Hematopoietic multipotent progenitor cell treated with erythropoietin and hydrocortisone succinate and interleukin-3 and kit ligand, for 6 days (in vitro differentiated cells): ENCODE measurements at places on chromosomes 7 and 10.
A peak's percentile ranks its signal among the peaks of the same experiment; 100 is the strongest.

- no peak for DNase-seq
Observed at GRCh38 chr7:135716677-135717238, 11.2 kb downstream of the SLC13A4 start.

- DNase-seq: no peak
Observed at GRCh38 chr7:137909042-137909441, 62.3 kb upstream of the DGKI start.

- no peak for DNase-seq
Observed at GRCh38 chr10:95414844-95415485, 124.2 kb upstream of the PDLIM1 start.

- no peak for DNase-seq
Observed at GRCh38 chr10:100485801-100486495, 23.1 kb downstream of the WNT8B start.

GRCh38 chr10:44862924-44863323 is 48.2 kb upstream of the TMEM72 start:
- no peak for DNase-seq

DNA sequence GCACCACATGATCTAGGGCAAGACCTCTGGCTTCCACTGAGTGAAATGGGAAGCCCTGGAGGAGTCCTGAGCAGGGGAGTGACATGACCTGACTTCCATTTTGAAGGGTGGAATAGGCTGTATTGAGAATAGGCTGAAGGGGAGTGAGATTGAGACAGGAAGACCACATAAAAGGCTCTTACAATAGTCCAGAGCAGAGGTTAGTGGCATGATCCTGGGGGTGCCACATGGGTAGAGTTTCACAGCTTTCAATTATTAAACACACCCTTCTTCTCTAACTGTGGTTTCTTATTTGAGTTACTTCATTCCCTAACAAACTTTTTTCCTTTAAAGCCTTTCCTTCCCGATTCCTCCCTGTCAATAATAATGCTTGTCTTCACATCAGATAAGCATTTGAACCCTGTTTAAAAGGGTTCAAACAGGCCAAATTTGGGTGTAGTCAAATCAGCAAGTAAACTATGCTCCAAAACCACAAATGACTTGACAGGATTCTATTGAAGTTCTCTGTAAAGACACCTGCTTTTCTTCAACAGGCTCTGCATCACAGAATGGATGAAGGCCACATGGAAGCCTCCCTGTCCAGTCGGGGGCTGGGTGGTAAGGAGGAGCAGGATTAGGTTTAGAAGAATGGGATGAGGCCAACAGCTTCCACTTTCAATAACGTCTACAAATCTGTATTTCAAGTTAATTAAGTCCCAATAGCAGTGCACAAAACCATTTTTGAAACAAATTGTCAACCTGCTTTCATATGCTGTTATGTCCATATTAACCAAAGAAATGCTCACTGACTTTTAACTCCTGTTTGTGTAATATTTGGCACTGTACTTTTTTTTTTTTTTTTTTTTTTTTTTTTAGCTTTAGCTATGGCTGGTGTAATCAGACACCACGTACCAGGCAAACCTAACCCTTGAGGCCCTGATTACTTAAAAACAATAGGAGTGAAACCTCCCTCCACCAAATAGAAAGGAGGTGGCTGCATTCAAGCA is 131.9 kb downstream of the NRCAM start:
- DNase-seq: no peak

- DNase-seq: peak; percentile 48
Observed at GRCh38 chr10:61744469-61744868, 81.7 kb downstream of the CABCOCO1 start.

GRCh38 chr7:15306296-15306695 is 255.5 kb downstream of the AGMO start:
- no peak for DNase-seq

- DNase-seq: no peak
Observed at GRCh38 chr10:79299397-79300241, 47.6 kb upstream of the PPIF start.

DNA sequence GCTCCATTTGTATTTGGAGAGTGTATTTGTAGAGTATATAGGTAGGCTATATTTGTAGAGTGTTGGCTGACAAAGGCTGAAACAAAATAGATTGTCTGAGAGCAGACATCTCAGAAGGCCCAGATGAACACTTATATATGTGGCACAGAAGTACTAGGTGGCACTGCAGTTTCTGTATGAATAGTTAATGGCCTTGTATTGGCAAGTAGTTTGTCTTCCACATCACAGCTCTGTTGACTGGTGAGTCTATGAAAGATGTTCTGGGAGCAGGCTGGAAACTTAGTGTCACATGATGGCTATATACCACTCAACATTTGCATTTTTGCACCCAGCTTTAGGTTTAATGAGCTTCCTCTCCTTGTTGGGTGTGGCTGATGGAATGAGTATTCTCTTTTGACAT is 51.9 kb downstream of the CCNY start:
- no peak for DNase-seq

GRCh38 chr7:64602518-64602917 is 39.6 kb upstream of the ZNF680 start:
- DNase-seq: no peak

DNA sequence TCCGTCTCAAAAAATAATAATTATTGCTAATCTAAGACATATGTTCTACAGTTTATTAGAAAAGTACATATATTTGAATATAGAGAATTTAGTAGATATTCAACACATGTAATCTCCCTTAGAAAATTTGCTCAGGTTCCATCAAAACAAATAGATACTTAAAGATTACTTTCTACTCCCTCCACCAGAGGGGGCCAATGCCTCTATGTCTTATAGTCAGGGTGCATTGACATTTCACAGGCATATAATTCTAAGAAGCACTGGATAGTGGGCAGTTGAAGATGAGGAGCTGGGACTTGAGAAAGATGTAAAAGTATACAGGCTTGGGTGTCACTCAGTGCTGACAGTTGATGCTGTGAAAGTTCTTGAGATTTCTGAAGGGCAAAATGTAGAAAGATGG is 301.6 kb upstream of the HPS1 start:
- DNase-seq: peak; percentile 84

DNA sequence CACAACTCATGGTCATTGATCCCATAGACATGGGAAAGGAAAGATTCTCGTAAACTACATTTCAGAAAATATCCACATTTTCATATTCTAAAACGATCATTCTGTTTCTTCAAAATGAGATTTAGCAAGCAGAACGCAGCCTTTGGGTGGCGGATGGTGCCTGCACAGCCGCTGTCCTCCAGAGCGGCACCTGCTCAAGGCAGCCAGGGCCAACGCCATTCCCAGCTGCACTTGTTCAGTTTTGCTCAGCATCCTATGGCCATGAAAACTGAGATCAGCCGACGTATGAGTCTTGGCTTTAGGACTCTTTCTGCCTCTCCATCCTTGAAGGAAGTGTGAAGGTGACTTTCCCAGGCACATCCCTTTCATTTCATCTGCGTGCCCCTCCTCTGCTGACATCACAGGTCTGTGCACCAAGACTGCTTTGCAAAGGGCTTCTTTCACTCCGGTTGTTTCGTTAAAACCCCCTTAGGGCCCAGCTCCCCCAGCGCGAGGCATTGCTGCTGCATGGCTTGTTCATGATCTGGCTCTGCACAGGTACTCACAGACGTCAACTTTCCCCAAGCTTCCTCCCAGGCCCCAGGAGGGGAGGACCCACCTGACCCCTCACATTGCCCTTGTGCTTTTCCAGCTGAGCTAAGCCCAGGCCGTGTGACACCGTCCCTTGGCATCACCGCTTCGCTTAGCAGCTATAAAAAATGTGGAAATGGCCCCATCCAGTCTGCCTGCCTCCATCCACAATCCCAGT is 37.2 kb downstream of the TCERG1L start:
- DNase-seq: no peak

- no peak for DNase-seq
Observed at GRCh38 chr7:2151237-2151636, 81.5 kb downstream of the MAD1L1 start.

GRCh38 chr7:12911053-12911452 is 223.6 kb downstream of the ARL4A start:
- no peak for DNase-seq

DNA sequence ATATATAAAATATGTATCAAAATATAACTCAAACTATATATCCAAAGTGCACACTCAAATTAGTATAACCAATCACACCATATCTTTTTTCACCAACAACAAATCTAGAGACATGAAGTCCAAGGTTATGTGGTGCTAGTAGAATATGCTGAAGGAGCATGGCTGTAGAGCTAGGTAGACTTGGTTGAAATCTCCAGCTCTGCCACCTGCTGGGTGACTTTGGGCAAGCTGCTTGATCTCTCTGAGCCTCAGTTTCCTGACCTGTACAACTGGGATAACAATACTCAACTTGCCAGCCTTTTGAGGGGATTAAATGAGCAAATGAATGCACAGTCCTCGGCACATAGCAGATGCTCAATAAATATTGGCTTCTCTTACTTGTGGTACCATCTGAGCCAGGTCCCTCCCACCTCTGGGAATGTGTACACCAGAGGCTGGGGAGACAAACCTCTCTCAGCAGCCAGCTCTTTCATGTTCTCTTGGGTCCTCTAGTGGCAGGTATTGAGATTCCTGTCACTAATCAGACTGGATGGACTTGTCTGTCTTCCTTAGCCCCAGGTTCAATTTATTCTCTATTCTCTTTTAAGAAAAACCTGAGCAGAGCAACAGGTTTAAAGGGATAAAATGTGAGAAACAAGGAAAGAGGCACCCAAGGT is 94.3 kb upstream of the PDE1C start:
- DNase-seq: peak; percentile 15

- peak; percentile 46 for DNase-seq
Observed at GRCh38 chr10:92011560-92012214, 88.1 kb downstream of the BTAF1 start.

DNA sequence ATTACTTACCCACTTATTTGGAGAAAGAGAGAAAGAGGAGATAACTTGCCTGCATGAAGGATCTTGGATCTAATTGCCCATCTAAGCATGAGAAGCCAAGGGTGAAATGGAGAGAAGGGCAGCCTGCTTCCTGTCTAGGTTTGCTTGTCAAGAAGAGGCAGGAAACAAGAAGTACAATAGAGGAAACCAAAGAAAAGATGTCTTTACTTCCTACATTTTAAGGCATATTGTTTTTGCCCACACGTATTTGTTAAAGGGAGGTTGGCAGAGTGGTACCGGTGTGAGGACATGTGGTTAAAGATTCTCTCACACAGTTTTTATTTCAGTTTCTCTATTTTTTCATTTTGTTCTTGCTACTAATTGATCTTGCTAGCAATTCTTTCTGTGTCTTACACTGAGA is 6.0 kb upstream of the TAS2R38 start:
- peak; percentile 19 for DNase-seq

- DNase-seq: no peak
Observed at GRCh38 chr7:116836911-116837310, 25.5 kb upstream of the CAPZA2 start.

GRCh38 chr10:43263551-43264343 is 3.1 kb downstream of the RASGEF1A start:
- DNase-seq: peak; percentile 28

DNA sequence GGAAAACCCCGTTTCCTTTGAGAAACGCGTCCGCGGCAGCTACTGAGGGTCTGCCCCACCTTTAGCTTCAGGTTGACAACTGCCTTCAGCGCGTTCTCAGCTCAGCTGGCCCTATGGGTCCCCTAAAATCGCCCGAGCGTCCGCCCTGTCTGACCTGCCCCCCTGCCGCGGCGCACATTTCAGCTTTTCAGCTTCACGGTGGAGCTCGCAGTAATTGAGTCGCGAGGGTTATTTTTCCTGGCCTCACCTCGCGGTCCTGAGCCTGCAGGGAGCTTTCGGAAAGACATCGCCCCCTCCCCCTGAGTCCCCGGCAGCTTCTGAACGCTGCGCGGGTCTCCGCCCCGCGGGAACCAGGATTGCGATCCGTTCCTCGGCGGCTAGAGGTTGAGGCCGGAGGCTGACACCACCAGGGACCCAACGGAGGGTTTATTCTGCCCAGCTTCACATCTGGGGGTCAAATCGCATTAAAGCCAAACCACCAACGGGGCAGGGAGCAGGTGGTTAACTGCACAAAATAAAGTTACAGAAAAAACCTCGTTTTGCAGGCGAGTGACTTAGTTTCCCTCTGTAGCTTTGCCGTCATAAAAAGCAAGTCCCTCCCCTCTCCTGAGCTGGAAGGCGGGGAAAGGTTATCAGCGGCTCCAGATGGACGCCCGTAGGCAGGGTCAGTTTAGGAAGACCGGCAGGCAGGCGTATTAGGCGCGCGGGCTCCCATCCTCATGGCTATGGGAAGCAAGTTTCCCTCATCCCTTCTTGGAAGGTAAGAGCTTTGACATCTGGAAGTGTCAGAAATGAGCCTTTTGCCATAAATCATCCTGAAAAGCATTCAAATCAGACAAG is 11.0 kb downstream of the TWIST1 start:
- DNase-seq: no peak

DNA sequence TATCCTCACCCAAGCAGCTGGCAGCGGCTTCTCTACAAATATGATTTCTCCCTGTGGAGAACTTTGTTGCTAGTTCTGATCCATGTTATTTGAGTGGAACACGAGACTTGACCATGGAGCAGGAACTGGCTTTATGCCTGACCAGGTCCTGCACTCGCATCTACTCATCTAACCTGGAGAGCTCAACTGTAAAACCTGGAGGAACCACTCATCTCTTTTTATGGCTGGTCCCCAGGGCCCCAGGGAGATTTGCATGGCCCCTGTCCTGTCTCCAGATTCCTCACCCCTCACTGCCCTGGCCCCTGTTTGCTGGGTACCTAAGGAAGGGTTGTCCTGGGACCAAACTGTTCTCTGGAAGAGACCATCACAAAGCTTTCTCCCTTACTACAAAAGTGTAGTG is 16.0 kb downstream of the TCAF1 start:
- no peak for DNase-seq

DNA sequence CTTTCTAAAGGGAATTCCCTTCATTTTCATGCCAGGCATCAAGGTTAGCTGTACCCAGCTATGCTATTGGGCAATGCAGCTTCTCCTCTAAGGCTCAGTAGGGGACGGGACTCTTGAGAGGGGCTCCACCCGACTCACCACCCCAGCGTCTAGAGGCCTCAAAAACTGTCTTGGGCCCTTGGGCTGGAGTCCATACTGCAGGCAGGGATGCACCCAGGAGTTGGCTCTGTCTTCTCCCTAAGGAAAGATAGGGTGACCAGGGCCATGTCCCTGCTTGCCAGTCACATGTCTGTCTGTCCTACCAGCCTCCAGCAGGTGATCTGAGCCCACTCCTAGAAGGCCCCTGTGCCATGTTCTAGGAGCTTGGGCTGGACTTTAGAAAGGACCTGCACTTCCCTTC is 1.2 kb downstream of the OPN4 start:
- no peak for DNase-seq

DNA sequence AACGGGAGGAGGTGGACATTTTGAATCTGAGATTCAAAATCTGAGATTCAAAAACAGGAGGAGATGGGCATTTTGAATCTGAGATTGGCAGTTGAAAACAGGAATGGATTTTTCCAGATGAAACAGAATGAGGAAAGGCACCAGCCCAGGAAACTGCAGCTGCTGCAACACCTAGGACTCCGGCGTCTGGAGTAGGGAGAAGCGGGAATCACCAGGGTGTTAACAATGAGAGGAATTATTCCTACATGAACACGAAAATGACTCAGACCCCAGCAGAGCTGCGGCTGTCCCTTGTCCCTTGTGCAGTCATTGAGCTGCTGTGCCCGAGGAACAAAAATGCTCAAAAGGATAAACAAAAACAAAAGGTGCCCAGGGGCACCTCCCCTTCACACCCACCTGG is 59.9 kb upstream of the KAT6B start:
- no peak for DNase-seq
